ENCODE measurements at places on chromosomes 11 and 22. TPM values are rescaled to one million over a fixed set of nuclear protein-coding genes. Genes with fewer than 3 reads are reported as not detected.

STK33 gene
- 0.39 TPM for total RNA-seq

XKR3 gene
- not detected for total RNA-seq

DNA sequence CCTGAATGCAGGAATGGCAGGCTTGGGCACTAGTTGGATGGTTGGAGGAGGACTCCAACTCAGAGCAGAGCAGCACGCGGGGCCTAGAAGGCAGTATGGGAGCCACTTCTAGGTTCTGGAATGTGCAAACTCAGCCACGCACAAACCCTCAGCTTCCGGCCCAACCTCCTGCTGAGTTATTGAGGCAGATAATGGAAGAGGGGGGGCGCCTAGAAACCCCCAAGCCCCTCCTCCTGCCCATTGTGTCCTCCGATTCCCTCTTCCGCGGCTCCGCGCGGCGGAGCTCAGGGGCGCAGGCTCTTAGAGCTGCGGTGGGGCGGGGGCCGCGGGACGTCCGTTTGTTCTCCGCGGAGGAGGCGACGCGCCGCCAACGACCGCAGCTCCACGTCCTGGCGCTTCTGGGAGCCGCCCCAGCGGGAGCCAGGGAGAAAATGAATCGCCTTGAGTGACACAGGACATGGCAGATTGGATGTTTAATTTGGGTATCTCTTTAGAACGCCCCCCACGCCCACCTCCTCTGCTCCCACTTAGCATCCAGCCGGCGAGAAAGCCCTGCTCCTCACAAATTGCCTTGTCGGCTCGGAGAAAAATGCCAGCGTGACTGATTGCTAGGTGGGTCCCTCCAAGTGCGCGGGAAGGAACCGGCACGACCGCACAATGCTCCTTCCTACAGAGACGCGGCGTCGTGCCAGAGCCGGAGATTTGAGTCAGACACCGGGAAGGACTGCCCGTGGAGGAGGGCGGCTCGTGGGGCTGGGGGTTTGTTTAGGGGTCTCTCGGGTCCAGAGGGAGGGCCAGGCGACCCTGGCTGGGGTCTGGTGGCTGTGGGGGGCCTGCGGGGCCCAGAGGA, 144.6 kb downstream of the NECTIN1 start:
- DNase-seq: no peak

DNA sequence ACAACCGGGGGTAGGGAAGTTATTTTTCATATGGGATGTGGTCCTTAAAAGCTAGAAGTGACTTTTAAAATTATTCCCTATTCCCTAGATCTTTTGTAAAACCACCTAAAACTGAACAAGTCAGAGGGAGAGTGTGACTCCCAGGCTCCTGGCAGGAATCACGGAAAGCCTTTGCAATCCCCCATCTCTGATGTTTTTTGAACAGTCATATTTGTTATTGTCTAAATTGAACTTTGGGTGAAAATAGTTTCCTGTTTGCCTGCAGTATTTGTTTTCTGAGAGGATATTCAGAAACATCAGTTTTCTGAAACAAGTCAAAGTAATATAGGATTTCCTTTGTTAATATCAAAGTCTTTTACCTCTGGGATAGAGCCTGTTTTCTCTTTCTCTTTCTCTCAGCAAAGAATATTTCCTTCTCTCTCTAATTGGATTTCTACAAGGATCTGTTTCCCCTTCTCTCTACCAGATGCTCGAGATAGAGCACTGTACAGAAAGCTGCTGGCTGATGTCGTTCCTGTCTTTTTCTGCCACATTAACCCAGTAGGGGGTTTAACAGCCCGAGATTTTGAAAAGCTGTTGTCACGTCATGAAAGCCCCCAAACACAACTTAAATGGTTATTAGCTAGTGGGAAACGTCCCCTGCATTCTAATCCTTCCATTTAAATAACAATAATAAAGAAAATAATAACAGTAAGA, 132.2 kb upstream of the PITPNB start:
- no peak for DNase-seq

DNA sequence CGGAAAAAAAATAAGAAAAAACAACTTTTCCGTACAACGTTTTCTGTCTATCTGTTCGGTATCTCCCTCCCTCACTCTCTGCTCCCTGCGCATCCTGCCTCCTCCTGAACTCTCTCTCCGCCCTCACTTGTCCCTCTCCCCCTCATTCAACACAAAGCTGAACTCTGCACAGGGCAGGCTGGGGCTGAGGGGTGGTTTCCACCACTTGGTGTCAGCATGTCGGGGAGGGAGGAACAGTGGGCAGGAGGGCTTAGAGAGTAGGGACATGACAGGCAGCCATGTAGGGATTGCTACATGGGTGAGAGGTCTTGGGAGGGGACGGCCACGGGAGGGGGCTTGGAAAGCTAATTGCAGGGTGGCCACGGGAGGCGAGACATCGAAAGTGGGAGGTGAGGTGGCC, 17.6 kb downstream of the SLC22A12 start:
- no peak for DNase-seq

DNA sequence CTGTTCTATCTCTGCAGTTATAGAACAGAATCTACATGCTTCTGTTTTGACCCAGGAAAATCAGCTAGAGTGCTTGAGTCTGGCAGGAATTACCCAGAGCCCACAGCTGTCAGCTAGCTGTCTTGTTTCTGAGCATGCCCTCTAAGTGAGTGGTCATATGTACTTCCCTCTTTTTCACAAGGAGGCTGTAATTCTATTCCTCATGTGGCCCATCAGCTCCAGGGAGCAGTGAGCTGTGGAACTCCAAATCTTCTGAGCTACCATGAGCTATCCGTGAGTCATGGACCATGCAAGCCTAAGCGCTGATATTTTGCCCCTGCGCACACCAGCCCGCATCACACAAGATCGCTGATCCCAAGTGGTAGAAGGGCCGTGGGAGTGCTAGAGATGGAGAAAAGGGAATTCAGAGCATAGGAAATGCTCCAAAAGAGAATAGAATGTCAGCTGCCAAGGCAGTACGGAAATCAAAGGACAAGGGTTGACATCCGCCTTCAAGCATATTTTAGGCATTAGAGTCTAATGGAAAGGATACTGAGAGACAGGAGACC, 5.4 kb downstream of the FJX1 start:
- DNase-seq: peak; percentile 97

- no peak for DNase-seq
Measured at GRCh38 chr11:4213746-4214145, 119.1 kb downstream of the RRM1 start.

DNA sequence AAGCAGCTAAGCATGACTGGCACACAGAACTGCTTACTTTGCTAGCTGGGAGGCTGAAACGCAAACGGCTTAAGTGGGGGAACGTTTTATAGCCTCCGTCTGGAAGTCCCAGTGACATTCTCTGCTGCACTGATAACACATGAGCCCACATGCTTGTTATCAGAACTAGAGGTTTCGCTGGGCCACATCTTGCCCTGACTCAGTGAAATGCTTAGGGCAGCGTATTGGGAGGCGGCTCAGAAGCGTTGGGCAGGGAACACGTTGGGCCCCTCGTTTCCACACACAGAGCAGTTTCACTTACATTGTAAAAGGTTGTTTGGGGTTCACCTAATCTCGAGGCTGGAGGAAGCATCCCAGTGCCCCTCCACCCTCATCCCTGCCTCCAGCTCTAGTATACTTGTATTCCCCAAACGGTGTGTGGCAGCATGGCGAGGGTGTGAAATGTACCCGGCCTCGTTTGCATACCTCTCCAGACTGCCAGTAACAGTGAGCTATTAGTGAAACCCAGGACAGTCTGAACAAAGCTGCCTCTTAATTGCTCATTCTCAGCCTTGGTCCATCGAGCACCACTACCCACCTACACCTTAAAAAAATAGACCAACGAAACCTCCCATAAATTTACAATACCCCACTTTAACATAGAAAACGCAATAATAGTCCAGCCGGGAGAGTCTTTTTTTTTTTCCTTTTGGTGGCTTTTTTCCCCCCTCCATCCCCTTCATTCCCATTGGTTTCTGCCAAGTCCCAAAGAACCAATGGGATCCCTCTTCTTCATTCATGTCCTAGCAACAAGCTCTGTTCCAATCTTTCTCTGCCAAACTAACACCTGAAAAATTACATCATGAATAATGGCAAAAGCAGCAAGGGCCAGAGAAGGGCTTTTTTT, 218.8 kb upstream of the SORL1-AS1 start:
- peak; percentile 12 for DNase-seq

DNA sequence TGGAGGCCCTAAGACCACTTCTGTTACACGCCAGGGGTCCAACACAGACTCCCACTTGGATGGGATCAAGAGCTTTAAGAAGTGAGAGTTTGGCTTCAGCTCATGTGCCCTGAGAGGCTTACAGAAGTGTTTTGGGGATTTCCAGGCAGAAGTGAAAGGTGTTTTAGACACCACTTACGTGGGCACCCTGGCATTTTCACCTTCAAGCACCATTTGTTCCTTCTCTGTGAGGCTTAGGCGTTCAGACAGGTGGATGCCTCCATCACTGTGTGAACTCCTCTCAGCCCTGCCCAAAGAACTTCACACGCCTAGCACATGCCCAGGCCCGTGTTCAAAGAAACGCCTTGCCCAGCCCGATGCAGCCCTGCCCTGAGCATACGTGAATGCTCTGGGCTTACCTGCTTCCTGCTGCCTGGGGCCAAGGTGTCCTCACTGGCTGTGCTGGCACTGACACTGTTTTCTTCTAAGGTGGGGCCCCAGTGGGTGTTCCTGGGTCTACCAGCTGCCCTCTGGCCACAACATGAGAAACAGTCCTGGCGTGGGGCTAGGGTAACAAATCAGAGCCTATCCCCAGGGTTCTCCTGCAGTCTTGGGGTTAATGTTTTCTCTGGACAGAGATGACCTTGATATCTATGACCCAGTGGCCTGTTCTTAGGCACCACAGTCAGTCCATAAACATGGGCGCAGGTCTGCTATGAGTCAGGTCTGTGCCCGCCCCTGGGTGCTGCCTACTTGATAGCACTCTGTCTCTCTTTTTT, 34.0 kb downstream of the AMPD3 start:
- DNase-seq: peak; percentile 94

GRCh38 chr11:73972620-73973449, 9.8 kb downstream of the UCP2 start:
- no peak for DNase-seq
